HFFc6 (cell line): ENCODE measurements at places on chromosomes 3 and 15.
A peak's percentile ranks its signal among the peaks of the same experiment; 100 is the strongest.

GRCh38 chr3:186214670-186215069, 105.8 kb upstream of the ETV5 start:
- H3K27me3 ChIP-seq, result peaks cover 23% of the 10 kb centered on the region
- no peak for DNase-seq
- no peak overlapping the region for H3K27ac ChIP-seq
- no peaks in the 10 kb centered on the region for H3K36me3 ChIP-seq
- H3K4me1 ChIP-seq, result peaks cover 23% of the 10 kb centered on the region
- H3K4me3 ChIP-seq, result no peak overlapping the region

GRCh38 chr3:48194446-48195071, 6.3 kb upstream of the CDC25A start:
- no peak overlapping the region for H3K4me3 ChIP-seq
- peak; percentile 43 for DNase-seq
- H3K4me1 ChIP-seq, result no peaks in the 10 kb centered on the region

- DNase-seq, result no peak
- H3K4me1 ChIP-seq, result no peaks in the 10 kb centered on the region
- H3K36me3 ChIP-seq, result no peaks in the 10 kb centered on the region
- no peaks in the 10 kb centered on the region for H3K27me3 ChIP-seq
- no peak overlapping the region for H3K4me3 ChIP-seq
- no peak overlapping the region for H3K27ac ChIP-seq
Measured at GRCh38 chr3:195512798-195513345, 30.3 kb downstream of the PPP1R2 start.

- H3K27ac ChIP-seq, result peak overlapping the region; percentile 95
- DNase-seq, result peak; percentile 54
- H3K27me3 ChIP-seq, result peaks cover 5% of the 10 kb centered on the region; the same call in 1 of the 2 replicates
- peaks cover 87% of the 10 kb centered on the region for H3K4me1 ChIP-seq
Measured at GRCh38 chr15:90557186-90558084, 27.7 kb downstream of the CRTC3 start.

- no peaks in the 10 kb centered on the region for H3K4me1 ChIP-seq
- no peaks in the 10 kb centered on the region for H3K27me3 ChIP-seq
- H3K4me3 ChIP-seq, result no peak overlapping the region
- DNase-seq, result no peak
- H3K36me3 ChIP-seq, result no peaks in the 10 kb centered on the region
Measured at GRCh38 chr3:85800676-85801075, 841.9 kb downstream of the CADM2 start.

- no peaks in the 10 kb centered on the region for H3K27me3 ChIP-seq
- peaks cover 14% of the 10 kb centered on the region for H3K36me3 ChIP-seq
- peaks cover 43% of the 10 kb centered on the region for H3K4me1 ChIP-seq
- no peak for DNase-seq
Measured at GRCh38 chr3:179666030-179666429, 13.2 kb downstream of the USP13 start.

DNA sequence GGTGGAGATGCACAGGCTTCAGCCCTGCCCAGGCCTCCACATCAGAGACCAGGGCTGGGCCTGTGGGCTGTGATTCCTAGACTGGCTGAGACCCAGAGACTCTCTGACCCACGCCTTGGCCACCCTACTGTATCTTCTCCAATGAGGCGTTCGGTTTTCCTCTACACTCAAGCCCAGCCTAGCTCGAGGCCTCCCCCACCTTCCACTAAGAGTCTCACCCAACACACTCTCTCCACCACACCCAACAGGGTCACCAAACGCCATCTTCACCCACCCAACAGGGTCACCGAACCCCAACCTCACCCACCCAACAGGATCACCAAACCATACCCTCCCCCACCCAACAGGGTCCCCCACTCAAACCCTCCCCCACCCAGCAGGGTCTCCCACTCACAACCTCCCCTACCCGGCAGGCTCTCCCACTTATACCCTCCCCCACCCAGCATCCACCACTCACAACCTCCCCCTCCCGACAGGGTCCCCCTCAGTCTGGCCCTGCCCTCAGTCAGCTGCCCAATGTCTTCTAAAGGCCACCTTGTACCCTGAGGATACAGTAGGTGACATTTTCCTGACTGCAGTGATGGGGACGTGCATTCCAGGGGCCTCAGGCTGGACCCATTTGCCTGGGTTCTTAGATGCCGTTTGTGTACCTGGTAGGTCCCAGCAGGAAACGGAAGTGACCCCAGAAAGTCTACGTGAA, 20.4 kb downstream of the CFAP100 start:
- no peaks in the 10 kb centered on the region for H3K36me3 ChIP-seq
- H3K27me3 ChIP-seq, result peaks cover 38% of the 10 kb centered on the region
- DNase-seq, result no peak
- no peak overlapping the region for H3K4me3 ChIP-seq
